ENCODE measurements at places on chromosomes 3 and 15.

DNA sequence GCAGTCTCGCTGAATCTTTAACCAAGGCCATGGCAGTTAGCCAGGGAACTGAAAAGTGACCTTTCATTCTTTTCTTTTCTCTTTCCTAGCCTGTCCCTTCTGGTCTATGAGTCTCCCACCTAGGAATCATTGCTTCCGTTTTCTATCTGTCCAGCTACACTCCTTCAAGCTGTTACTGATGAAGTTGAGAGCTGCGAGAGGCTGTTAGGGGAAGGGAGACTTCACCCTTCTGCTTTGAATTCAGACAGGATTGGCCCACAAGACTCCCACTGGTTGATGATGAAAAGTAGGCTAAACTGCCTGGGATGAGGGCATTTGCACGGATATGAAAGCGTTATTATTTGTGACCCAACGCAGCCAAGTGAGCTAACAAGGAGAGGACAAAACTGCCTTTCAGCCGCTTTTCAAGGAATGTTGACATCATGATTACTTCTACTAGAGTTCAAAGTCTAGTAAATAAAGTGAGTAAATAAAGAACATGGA, 30.2 kb downstream of the EIF4E3 start:
- no peak for DNase-seq

DNA sequence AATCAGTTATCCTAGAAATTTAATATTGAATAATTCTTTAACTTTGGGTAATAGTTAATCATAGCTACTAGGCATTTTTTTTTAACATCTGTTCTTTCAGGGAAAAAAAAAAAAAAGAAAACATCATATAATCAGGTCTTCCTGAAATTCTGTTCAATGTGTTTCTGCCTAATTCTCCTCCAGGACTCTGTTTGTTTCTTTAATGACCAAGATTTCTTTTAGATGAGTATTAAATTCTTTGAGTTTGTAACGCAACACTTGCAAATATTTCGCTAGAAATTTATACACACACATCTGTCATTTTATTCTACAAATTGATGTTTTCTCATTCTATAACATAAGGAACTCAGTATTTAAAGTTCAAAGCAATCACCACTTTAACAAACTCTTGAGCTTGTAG, 56.7 kb downstream of the ALCAM start:
- DNase-seq, result no peak

DNA sequence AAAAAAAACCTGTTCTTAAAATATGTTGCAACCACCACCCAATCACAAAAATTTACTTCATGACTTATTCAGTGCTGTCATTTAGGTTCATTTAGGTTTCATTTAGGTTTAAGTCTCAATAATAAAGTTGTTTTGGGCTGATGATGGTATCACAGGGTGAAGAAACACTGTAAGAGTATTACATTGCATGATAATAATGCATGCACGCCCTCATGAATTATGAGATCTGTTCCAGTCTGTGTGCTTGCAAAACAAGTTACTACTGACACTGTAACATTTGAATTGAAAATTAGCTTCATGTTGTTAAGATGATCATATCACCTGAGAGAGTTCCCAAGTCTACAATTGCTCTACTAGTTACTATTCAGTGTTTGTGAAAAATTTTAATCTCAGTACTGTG, at the start of gene AADACL2:
TSS of gene AADACL2 (plus strand) at position 315 of the 400 bp plus-strand sequence. CDS start 109 bp downstream, outside the sequence.
- DNase-seq, result no peak

DNA sequence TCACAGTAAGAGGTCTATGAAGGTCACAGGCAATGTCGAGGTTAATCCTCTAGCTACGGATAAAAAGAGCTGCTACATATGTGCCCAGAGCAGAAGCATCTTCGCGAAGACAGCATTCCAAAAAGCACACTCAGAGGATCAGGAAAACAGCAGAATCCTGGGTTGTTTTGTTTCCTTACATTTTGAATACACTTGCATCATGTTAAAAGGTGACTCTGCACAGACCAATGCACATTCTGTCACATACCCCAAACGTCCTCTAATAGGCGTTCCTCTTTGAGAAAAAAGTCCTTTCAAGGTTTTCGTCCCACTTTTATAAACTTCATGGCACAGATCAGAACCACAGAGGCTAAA, 52.7 kb downstream of the VGLL4 start:
- peak; percentile 77 for DNase-seq

DNA sequence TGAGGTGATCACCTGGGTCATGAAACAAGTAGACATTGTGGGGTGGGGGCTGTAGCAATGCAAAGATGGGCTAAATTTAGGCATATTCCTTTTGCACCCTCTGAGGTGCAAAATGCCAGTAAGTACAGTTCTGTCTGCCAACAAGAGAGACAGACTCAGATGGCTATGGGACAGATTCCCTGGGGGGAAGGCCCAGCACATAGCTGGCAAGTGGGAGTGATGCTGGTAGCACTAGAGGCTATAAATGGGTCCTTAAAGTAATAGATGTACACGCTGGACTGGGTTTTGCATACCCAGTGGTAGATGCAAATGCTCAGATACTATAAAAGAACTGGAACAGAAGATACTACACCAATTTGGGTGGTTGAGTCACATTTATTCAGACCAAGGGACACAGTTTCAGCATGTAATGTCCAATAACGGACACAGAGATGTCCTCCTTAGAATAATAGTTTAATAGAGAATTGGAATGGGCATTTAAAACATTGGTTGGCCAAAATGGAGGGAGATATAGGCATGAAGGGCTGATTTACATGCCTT, 67.4 kb upstream of the RNU6-1 start:
- DNase-seq, result no peak

GRCh38 chr3:117129516-117129915, 419.9 kb downstream of the TUSC7 start:
- DNase-seq, result no peak

- DNase-seq, result no peak
Measured at GRCh38 chr3:8984526-8984925, 21.3 kb upstream of the RAD18 start.

GRCh38 chr3:141938011-141938500, 61.6 kb downstream of the ATP1B3 start:
- no peak for DNase-seq

- DNase-seq, result peak; percentile 77
Measured at GRCh38 chr3:144810160-144810559, 838.5 kb downstream of the DIPK2A start.

DNA sequence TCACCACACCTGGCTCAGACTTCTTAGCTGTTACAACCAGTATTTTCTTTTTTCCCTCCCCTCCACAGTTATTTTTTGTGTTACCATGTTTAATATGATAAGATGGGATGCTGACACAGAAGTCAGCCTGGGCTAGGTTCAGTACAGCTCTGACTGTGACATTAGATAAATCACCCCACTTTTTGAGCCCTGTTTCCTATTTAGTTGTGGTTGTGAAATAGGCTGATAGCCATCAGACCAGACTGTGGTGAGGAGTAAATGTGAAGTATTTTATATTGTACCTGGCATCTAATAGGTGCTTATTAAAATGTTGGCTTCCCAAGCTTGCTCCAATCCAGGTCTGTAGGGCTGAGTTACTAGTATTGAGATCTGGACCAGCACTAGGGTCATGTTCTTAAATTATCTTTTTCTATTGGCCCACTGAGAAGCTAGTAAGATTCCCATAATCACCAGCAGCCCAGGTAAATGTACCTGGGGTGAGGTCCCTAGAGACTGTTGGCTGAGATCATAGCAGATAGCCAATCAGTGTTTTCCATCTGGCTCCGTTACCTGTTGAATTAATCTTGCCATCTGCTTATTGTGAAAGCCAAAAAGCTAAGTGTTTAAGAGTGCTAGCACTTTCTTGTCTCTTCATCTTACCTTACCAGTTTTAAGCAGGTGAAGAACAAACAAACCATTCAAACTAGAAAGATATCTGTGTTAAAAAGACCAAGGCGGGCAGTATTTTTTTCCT, 61.0 kb downstream of the CCK start:
- no peak for DNase-seq

DNA sequence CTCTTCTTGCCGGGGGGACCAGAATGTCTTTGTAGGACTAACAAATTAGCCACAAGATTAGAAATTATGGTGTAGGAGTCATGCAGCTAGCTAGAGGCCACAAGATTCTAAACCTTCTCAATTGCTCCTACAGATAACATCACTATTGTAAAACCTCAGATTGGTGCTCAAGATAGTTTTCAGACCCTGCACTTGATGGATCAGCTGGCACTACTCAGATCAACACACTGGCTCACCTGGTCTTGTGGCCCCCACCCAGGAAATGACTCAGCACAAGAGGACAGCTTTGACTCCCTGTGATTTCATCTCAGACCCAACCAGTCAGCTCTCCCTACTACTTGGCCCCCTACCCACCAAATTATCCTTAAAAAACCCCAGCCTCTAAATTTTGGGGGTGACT, 124.1 kb upstream of the RASGRP1 start:
- no peak for DNase-seq

GRCh38 chr15:27448986-27449385, 478.0 kb downstream of the GABRG3 start:
- DNase-seq, result no peak

- DNase-seq, result peak; percentile 30
Measured at GRCh38 chr3:47024932-47025331, 45.5 kb downstream of the NBEAL2 start.

DNA sequence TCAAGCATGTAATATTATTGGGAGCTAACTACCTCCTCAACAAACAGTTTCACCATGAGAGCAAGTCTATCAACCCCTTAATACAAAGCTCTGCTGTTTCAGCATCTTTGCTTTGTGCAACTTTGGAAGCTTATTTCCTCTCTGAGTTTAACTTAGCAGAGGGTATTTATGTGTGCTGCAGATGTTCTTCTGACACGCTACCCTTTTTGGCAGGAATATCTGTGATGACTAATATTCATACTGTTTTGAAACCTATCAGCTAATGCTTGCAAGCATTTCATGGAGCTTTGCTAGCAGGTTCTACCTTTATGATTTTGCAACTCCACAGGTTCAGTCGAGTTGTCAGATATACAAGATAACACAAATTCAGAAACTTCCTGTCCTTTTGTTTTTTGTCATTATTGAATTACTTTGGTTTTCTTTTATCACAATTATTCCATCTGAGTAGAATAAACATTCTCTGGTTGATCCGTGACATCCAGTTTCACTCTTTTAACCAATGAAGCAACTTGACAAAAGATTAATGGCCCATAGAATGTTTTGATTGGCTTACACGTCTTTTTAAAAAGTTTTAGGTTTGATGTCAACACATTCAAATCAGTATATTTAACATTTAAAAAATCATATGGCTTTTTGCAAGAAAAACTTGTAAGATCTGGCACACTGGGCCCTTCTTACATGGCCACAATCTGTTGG, 1.7 kb upstream of the SLC9A9 start:
- DNase-seq, result peak; percentile 86

DNA sequence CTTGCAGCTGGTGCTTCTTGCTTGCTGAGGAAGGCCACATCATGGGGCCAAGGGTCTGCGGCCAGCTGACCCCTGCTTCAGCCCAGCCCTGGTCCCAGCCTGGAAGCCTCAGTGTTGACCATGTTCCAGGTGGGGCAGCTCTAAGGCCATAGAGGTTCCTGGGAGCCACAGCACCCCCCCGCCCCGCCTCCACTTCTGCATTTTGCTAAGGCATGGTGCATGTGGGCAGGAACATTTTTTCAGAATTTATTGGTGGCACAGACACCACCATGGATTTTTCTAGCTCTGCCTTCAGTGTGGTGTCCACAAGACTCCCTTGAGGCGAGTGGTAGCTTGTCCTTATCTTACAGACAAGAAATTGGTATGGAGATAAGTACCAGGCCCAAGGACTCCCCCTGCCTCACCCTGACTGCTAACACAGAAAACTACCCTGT, 1.9 kb upstream of the CHST14 start:
- DNase-seq, result no peak

DNA sequence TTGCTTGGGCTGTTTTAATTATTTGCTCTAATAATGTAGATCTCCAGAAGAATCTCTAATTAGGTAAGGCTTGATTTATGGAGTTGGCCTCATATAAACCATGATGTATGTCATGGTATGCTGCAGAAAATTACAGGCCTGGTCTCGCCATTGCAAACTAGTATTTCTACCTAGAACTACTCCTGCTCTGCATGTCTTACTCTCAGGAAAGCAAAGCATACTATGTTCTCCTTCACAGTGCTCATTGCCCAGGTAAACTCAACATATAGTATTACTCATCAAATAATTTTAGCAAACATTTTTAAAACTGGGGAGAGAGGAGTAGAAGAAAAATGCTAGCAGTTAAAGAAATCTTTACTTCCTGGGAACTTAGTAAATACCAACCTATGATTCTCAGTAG, 90.7 kb downstream of the FILIP1L start:
- no peak for DNase-seq

- DNase-seq, result peak; percentile 42
Measured at GRCh38 chr3:169110633-169111032, 552.9 kb downstream of the MECOM start.

DNA sequence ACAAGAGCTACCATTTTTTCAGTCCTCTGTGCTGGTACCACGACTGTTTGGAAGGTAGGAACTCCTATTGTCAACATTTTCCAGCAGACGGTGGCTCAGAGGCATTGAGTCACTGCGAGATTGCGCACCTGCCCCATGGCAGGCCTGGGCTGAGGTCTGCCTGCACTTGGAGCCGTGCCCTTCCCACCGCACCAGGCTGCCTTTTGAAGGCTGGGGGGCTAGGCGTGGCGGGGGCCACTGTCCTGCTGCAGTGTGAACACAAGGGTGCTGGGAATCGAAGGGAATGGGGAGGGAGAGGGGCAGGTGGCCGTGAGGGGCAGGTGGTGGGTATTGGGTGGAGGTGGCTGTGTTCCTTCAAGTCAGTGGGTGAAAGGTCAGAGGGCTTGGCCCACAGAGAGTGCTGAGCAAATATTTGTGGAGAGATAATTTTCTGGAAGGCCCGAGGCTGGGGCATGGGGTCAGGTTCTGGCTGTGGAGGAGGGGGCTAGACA, 16.3 kb downstream of the SNX33 start:
- DNase-seq, result no peak

- DNase-seq, result no peak
Measured at GRCh38 chr3:32105291-32106131, 909 bp upstream of the GPD1L start.

DNA sequence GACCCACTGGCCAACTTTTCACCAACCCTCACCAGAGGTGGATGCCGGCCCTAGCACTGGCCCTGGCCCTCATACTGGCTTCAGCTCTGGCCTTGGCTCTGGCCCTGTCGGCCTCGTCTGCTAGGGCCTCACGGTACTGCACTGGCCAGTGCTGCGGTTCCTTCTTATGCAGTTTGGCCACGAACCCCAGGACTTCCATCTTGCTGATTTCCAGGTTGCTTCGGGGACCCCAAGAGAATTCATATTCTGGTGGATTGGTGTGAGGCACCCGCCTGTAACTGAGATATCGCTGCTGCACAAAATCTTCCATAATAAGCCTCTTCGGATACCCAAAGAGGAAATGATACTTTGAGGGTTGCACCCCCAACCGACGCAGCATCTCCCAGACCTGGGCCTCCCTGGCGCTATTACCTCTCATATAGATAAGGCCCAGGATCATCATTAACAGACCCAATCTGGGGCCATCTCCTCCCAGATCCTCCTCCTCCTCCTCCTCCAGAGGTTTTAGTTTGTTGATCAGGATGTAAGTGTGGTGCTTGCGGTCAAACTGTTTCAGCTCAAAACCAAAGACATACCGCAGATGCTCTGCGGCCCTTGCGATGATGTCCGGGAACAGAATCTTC, 883 bp downstream of the MAGEF1 start:
- DNase-seq, result peak; percentile 21
